ENCODE measurements at places on chromosomes 3 and 15.
A peak's percentile ranks its signal among the peaks of the same experiment; 100 is the strongest.

DNA sequence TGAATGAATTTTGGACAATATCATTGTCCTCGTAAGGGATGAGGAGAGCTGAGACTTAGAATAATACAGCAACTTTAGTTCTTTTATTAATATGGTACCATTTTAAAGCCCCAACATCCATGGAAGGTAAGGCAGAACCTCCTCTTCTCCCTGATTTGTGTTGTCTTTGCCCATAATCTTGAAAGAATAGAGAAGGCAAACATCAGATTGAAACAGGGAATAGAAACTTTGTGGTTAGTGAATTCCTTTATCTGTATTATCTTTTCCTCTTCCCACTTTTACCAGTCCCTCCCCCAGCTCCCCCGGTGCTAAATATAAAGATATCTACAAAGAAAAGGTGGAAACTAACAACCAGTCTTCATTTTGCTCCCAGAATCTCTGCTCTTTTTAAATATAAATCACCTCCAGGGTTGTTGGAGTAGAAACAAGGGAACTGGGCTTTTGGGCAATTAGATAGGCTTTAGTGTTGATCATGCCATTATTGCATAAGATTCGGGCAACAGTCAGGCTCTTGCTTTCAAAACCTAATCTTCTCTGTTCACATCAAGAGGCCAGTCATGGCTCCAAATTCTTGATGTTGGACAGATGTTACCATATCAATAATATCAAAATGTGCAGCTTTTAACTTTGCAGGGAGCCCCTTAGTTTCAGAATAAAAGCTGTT is 32.5 kb downstream of the ITPR1 start:
- DNase-seq: no peak

DNA sequence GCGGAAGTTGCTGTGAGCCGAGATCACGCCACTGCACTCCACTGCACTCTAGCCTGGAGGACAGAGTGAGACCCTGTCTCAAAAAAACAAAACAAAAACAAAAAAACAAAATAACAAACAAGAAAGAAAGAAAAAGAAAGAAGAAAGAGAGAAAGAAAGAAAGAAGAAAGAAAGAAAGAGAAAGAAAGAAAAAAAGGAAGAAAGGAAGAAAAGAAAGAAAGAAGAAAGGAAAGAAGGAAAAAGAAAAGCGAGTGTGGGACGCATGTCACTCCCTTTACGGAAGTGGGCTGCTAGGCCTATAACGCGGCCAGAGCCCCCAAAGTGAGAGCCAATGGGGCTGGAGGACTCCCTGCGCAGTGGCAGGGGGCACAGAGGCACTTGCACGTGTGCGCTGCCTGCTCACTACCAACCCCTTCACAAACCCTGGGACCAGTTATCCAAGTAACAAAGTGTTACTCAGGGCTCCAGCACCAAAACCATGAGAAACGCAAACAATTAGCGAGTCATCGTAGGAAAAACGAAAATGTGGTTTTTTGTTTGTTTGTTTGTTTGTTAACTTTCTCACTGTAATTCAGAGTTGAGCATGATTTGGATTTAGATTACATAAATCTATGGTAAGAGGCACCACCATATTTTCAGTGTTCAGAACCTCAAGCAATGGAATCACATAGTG is 40.8 kb upstream of the ATP1B3 start:
- no peak for DNase-seq

- no peak for DNase-seq
Observed at GRCh38 chr15:71066983-71067382, 48.3 kb upstream of the THSD4 start.

GRCh38 chr15:63456258-63456657 is 48.1 kb upstream of the USP3 start:
- no peak for DNase-seq

GRCh38 chr3:107263269-107264021 is 113.8 kb upstream of the CCDC54 start:
- no peak for DNase-seq

- DNase-seq: no peak
Observed at GRCh38 chr15:52609593-52609992, 40.8 kb upstream of the ARPP19 start.

DNA sequence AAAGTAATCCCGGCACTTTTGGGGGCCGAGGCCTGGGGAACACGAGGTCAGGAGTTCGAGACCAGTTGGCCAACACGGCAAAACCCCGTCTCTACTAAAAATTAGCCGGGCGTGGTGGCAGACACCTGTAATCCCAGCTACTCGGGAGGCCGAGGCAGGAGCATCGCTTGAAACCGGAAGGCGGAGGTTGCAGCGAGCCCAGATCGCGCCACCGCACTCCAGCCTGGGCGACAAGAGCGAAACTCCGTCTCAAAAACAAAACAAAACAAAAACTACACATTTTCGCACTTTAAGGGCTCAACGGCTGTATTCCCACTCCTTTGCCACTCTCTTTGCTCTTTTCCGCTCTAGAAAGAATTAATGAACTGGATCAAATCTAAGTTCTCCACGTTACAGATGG is 763 bp upstream of the TRNT1 start:
- no peak for DNase-seq

GRCh38 chr3:125442506-125442905 is 67.4 kb upstream of the ZNF148 start:
- no peak for DNase-seq

GRCh38 chr3:22372292-22373062 is 621.5 kb upstream of the ZNF385D start:
- no peak for DNase-seq

- DNase-seq: no peak
Observed at GRCh38 chr15:101242160-101242998, 9.5 kb downstream of the CHSY1 start.

DNA sequence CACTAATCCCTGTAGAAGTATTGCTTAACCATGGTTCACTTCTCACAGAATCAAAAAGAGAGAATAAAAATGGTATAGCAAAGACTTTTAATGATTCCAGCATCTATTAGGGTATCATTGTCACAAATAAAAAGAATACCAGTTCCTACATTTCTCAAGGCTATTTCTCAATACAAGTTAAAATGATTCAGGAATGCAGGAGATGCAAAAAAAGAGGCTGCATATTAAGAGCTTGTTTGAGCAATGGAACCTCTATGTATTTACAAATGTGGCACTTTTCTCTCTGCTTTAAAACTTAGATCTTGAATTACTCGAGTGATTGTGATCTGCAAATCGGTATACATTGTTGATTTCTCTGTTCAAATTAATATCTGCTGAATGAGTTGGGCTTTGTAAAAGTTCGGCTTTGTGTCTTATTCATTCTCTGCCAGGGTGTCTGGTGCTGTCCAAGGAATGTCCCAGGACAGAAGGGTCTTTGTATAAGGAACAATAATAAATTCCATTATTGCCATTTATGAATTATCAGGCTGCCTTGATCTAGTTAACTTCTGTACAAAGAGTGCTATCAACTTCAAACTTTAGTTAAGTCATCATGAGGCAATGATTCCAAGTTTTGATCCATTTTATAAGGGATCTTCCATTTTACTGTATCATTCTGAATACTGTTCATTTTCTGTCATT is 364.2 kb downstream of the RBMS3 start:
- DNase-seq: no peak

- peak; percentile 18 for DNase-seq
Observed at GRCh38 chr15:78306176-78306774, 6.9 kb upstream of the SKIC8 start.

GRCh38 chr3:11541321-11542303 is 102.1 kb downstream of the VGLL4 start:
- DNase-seq: no peak

Measured in skin of body (tissue), 3 donors.